Cortex of kidney (tissue), 1 donor: ENCODE measurements at places on chromosomes 1 and 21.

- no peak for DNase-seq
These were observed 11.0 kb upstream of the ZFP69B start for GRCh38 chr1:40439247-40439646.

- DNase-seq: no peak
These were observed 23.2 kb downstream of the SGIP1 start for GRCh38 chr1:66557157-66557556.

GRCh38 chr1:60091195-60091715 lies 17.7 kb upstream of the C1orf87 start:
- DNase-seq: no peak

- no peak for DNase-seq
These were observed 24.2 kb downstream of the KCNN3 start for GRCh38 chr1:154845879-154846278.

- no peak for DNase-seq
These were observed 52.4 kb downstream of the SLC45A1 start for GRCh38 chr1:8370046-8370881.

- no peak for DNase-seq
These were observed 12.9 kb downstream of the NRIP1 start for GRCh38 chr21:15051644-15052458.

GRCh38 chr1:167360120-167360519 lies 139.4 kb downstream of the POU2F1 start:
- no peak for DNase-seq

DNA sequence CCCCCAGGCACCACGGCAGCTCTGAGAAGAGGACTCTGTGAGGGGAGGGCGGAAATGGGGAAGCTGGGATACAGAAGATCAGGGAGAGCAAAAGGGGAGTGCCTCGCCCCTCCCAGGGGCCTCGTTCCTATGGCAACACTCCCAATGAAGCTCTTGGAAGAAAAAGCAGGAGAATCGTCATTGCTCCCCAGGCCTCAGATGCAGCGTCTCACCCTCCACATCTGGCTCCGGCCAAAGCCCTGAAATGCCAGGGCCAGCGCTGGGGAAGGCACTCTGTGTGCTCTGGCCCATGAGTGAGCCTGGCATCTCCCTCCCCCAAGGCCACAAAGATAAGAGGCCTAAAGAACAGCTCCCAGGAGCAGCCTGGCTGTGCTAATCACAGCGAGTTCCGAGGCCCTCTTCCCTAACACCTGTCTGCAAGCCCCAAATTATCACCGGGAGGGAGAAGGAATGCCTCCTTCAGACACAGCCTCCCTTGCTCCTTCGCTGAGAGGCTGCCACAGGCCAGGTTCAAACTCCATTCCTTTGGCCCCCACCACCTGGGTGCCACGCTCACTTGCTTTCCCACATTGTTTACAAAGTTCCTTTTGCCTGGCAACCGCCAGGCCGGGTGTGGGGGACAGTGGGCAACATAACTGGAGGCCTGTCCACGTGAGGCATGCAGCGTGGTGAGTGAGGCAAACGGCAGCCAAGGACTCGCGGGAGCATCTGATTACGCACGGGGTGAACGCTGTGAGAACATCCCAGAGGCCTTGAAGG lies 27.8 kb downstream of the ECE1 start:
- DNase-seq: no peak
